NCI-H1092 treated with DMSO at 0.1 percent for 48 hours (cell line): ENCODE measurements at places on chromosomes 5 and 9.

- DNase-seq, result peak; percentile 62
Observed at GRCh38 chr5:159094745-159095144, 5.0 kb downstream of the EBF1 start.

DNA sequence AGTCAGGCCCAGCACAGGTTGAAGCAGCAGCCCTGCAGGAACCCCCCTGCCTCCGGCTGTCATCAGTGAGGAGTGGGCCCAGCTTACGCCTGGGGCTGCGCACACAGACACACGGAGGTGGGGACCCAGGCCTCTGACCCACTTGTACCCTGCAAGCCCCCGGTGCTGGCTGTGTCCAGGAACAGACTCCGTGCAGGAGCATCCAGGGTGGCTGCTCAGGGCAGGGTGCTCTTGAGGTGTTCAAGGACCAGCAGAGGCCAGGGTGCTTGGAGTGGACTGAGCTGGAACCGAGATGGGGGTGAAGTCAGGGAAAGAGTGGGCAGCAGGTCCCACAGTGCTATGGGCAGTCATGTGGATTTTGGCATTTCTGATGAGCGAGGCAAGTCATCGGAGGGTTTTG, 199.5 kb downstream of the CACNA1B start:
- DNase-seq, result no peak

DNA sequence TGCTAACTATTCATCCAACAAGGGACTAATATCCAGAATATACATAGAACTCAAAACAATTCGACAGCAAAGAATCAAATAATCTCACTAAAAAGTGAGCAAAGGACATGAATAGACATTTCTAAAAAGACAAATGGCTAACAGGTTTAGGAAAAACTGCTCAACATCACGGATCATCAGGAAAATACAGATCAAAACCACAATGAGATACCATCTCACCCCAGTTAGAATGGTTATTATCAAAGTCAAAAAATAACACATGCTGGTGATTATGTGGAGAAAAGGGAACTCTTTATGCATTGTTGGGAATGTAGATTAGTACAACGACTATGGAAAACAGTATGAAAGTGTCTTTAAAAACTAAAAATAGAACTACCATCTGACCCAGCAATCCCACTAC, 150.1 kb downstream of the DEPDC1B start:
- no peak for DNase-seq

DNA sequence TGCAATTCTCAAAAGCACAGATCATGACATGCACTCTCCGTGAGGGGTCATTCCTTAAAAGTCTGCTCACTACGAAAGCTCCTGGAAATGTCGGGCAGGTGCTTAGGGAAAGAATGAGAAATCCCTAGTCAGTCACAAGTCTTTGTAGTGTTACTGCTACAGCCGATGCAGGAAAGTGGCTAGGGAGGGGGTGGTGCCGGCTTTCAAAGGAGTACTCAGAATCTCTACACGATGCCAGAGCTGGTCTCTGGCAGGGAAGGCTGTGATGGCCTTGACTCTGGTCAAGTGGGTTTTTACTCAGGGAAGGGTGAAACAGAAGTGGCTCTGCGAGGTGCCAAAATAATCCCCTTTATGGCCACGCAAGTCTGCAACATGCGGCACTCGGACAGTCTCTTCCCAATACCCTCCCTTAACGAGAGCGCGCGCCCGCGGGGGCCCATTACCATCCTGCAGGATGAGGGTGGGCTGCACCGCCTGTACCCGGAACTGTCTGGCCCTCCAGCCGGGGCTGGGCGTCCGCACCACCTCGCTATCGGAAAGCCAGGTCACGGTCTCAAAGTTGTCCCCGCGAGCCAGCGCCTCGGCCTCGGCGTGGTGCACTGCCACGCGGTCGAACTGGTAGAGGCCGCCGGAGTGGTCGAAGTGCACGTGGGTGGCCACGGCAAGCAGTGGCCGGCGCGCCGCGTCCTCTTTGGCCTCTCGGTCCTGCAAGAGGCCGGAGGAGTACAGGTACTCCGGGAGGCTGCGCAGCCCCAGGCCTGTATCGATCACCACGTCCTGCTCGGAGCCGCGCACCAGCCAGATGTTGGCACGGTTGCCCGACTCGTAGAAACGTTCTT, 956 bp downstream of the MBLAC2 start:
- DNase-seq, result peak; percentile 50

GRCh38 chr9:114811966-114812636, 6.3 kb upstream of the TNFSF15 start:
- DNase-seq, result peak; percentile 10

GRCh38 chr9:95819636-95820035, 55.9 kb upstream of the ERCC6L2 start:
- no peak for DNase-seq

GRCh38 chr5:88660947-88661805, 221.8 kb downstream of the MEF2C start:
- no peak for DNase-seq

DNA sequence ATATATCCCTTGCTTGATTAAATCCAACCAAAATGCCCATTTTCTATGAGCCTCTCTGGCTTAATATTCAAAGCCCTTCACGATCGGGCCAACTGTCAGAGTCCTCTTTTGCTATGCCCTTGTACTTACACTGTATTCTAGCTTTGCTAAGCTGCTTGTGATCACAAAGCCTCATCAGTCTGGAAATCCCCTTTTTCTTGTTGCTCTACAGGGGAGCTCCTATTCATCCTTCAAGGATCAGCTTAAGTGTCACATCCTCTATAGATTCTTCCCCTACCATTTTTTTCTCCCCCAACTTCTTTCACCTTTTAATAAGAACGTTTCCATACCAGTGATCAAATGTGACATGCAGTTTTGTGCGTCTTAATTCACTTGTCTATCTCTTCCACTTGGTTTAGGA, 450.4 kb upstream of the CHD1 start:
- DNase-seq, result no peak

GRCh38 chr9:83330207-83331196, 207.7 kb downstream of the FRMD3 start:
- no peak for DNase-seq

- no peak for DNase-seq
Observed at GRCh38 chr9:122816163-122816867, 12.1 kb downstream of the PDCL start.

- no peak for DNase-seq
Observed at GRCh38 chr5:58369513-58370190, 90.2 kb downstream of the PLK2 start.

DNA sequence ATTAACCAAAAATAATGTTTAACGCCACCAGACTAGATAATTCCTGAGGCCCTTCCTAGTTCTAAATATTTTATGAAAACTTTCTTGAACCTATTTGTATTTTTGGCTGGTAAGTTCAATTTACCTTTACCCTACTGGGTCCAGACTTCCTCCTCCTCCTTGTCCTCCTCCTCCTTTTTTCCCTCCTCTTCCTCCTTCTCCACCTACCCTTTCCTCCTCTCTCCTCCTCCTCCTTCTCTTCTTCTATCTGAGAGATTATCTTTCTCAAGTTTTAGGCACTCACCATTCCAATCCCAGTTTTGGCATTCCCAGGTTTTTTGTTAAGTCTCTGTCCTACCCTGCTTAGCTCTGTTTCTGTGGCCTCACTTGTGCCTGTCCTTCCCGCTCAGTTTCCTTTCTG, 24.7 kb upstream of the RAPGEF1 start:
- DNase-seq, result no peak

GRCh38 chr5:75058986-75059535, 6.7 kb upstream of the GCNT4 start:
- DNase-seq, result no peak
